ENCODE measurements at places on chromosomes 2 and 18.

GRCh38 chr2:38549851-38550250 lies 52.9 kb downstream of the HNRNPLL start:
- DNase-seq: no peak

DNA sequence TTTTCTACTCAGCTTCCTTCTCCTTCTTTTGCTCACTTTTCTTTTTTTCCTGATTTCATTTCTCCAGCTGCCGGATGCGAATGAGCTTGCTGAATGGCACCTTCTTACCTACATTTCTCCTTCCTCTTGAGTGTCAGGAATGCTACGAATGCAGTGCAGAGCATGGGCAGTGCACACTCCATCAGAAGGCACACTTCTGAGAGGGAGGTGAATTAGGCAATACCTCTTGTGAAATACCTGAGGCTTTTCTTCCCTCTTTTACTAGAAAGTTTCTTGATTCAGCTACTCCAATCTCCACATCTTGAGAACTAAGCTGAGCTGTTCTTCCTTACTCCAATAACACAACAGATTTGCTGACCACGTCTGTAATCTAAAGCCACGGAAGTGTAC lies 51.1 kb downstream of the PLEKHM3 start:
- DNase-seq: no peak

DNA sequence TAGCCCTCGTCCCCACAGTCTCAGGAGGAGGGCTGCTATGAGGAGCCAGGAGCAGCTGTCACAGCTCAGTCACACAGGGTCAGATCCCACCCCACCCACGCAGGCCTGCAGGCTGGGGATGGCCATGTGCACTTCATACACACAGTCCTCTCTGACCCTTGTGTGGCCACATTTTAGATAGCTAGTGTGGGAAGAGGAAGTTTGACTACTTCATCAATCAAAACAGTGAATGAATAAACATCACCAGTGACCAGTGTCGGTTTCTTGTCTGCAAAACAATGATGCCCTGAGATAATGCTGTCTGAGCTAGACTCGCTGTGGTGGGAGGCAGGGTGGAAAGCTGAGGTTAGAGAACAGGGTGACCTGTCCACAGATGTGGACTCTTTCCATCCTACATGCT lies 107.1 kb downstream of the PIEZO2 start:
- DNase-seq: no peak

DNA sequence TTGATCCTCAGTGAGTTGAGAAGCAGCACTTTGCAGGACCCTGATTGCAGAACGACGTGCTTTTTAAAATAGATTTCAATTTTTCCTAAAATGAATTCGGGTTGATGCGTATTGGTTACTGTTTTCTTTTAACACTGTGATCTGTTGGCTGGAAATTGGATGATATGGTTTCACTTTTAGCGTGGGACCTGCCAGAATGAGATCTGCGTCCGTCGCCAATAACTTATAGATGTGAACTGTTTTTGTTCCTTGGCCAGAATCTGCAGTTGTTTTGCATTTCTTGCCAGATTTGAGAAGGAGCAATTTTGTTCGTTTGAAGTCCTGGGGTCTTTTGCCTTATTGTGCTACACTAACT lies 703 bp downstream of the UGGT1 start:
- no peak for DNase-seq

GRCh38 chr18:30485078-30485477 lies 557.5 kb downstream of the DSC3 start:
- no peak for DNase-seq

DNA sequence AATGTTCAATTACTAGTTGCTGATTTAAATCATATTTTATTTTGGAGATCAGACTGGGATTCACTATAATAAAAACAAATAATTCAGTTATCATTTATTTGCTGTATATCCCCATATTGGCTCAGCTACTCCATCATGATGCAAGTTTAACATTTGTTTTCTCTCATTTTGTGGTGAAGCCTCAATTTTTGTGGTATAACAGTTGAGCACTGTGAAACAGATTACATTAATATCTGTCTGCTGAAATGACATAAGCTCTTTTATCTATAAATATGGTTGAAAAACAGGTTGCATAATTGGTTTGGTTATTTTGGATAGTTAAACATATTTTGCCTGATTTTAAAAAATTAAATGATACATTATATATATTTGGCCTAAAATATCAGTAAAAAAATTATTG lies 67.7 kb downstream of the DPP4 start:
- no peak for DNase-seq

GRCh38 chr2:235754357-235755207 lies 260.7 kb downstream of the AGAP1 start:
- DNase-seq: no peak

GRCh38 chr2:186129767-186130581 lies 356.1 kb upstream of the ZC3H15 start:
- DNase-seq: no peak

- DNase-seq: no peak
Measured at GRCh38 chr2:67571785-67572718, 174.9 kb downstream of the ETAA1 start.

- no peak for DNase-seq
Measured at GRCh38 chr18:46155641-46156051, 51.5 kb downstream of the HAUS1 start.

DNA sequence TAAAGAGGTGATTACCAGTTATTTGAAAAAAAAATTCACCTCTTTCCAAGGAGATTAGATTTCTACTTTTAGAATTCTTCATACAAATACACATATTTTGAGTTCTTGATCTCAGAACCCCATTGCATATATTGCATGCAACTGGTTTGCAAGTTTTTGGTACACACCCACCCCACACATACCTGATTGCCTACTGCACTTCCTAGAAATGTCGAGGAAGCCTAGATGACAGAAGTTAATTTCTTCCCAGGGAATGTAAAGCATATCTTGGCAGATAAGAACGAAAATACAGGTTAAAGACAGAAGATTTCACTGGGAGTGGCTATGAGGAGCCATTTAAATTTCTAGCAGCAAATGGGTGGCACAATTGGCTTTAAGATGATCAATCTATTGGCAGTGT lies 67.1 kb upstream of the IL1R1 start:
- no peak for DNase-seq

GRCh38 chr2:219437141-219437540 lies 2.5 kb downstream of the SPEG start:
- DNase-seq: no peak

GRCh38 chr2:100988630-100989417 lies 13.3 kb upstream of the RPL31 start:
- no peak for DNase-seq

Measured in NCI-H1048 (cell line).